ENCODE measurements at places on chromosomes 2 and 18. TPM values are rescaled to one million over a fixed set of nuclear protein-coding genes. Genes with fewer than 3 reads are reported as not detected.
A peak's percentile ranks its signal among the peaks of the same experiment; 100 is the strongest.

ELAC1 gene
- 5.2 TPM for polyA plus RNA-seq

GRCh38 chr18:62346333-62347088, 21.4 kb downstream of the TNFRSF11A start:
- DNase-seq = no peak

- DNase-seq = peak; percentile 67
Observed at GRCh38 chr2:88159955-88160415, 10.2 kb upstream of the THNSL2 start.

SOCS6 gene
- 21.3 TPM for polyA plus RNA-seq

CYP27C1 gene
- polyA plus RNA-seq = 7.9 TPM

GRCh38 chr2:16214861-16215260, 274.5 kb downstream of the MYCN start:
- no peak for DNase-seq

FAM124B gene
- polyA plus RNA-seq = 5.7 TPM

DNA sequence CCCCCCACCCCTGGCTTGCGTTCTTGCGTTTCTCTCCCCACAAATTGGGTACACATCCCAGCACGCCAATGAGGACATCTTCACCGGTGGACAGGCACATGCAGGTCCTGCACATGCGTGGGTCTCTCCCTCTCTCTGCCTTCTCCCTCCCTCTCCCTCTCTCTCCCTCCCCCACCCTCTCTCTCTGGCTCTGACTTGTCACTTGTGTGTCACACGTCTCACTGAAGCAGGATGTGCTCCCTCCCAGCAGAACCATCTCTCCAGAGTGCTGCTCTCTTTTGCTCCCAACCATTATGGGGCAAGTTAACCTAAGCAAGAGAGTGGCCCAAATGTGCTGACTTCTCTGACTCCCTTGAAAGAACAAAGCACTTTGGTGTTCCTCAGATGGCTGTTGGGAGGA, 120.8 kb upstream of the CAB39 start:
- DNase-seq = no peak

UPP2 gene
- not detected for polyA plus RNA-seq

DUSP28 gene
- polyA plus RNA-seq = 14.0 TPM

DNA sequence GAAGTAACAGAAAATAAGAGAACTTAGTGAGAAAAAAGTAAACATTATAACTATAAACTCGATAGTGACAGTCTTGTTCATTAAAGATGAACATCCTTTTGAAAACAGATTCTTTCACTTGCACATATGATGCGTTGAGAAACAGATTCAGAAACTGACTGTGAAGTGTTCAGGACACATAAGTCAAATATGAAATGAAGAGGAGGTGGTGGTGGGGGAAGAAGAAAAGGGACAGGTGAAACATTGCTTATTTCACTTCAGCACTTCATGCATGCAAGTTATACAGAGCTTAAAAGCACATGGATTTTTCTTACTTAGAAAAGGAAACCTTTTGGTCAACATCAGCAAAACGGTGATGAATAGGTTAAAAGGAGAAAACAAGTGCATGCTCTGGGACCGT, 42.5 kb downstream of the STAT4 start:
- DNase-seq = no peak

- DNase-seq = no peak
Observed at GRCh38 chr2:235085476-235085875, 133.7 kb downstream of the SH3BP4 start.
